Effector CD8-positive, alpha-beta T cell (primary cell): ENCODE measurements at places on chromosomes 13 and 19.

DNA sequence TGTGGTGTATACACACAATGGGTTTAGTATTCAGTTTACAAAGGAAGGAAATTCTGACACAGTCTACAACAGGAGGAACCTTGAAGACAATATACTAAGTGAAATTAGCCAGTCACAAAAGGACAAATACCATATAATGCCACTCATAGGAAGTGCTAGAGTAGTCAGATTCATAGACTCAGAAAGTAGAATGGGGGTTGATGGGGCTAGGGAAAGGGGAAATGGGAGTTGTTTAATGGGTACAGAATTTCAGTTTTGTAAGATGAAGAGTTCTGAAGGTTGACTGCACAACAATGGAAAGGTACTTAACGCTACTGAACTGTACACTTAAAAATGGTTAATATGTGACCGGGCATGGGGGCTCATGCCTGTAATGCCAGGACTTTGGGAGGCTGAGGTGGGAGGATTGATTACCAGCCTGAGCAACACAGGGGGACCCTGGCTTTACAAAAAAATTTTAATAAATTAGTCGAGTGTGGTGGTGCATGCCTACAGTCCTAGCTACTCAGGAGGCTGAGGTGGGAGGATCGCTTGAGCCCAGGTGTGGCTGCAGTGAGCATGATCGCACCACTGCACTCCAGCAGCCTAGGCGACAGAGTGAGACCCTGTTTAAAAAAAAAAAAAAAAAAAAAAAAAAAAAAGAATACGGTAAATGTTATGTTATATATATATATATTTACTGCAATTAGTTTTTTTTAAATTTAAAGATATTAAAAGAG lies 45.0 kb downstream of the SLC15A1 start:
- no peak for DNase-seq

GRCh38 chr13:104854007-104854406 lies 1681.5 kb downstream of the EFNB2 start:
- no peak for DNase-seq

- DNase-seq = no peak
Observed at GRCh38 chr19:39544226-39544903, 4.4 kb upstream of the EID2 start.

- no peak for DNase-seq
Observed at GRCh38 chr19:2553510-2553909, 77.6 kb downstream of the GADD45B start.

- DNase-seq = no peak
Observed at GRCh38 chr19:7349231-7349591, 474 bp downstream of the ARHGEF18 start.

GRCh38 chr19:30602661-30603350 lies 230.6 kb downstream of the ZNF536 start:
- no peak for DNase-seq

- no peak for DNase-seq
Observed at GRCh38 chr13:92321174-92321573, 905.4 kb upstream of the GPC6 start.

- peak; percentile 37 for DNase-seq
Observed at GRCh38 chr19:1503089-1503924, 9.5 kb downstream of the ADAMTSL5 start.

DNA sequence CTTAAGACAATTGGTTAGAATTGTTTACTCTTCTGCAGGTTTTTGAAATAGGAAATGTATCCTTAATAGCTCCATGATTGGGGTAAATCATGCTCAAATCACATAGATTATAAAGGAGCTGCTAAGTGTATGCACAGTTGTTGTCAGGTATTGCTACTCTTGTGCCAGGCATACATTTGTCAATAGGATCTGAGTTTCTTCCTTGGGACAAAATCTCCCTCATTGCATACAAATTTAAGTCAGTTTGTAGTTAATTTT lies 109.3 kb upstream of the MLNR start:
- no peak for DNase-seq

GRCh38 chr13:43786766-43787517 lies at the start of gene ENOX1:
ENOX1 (minus strand) TSS chr13:43786972.
- no peak for DNase-seq

DNA sequence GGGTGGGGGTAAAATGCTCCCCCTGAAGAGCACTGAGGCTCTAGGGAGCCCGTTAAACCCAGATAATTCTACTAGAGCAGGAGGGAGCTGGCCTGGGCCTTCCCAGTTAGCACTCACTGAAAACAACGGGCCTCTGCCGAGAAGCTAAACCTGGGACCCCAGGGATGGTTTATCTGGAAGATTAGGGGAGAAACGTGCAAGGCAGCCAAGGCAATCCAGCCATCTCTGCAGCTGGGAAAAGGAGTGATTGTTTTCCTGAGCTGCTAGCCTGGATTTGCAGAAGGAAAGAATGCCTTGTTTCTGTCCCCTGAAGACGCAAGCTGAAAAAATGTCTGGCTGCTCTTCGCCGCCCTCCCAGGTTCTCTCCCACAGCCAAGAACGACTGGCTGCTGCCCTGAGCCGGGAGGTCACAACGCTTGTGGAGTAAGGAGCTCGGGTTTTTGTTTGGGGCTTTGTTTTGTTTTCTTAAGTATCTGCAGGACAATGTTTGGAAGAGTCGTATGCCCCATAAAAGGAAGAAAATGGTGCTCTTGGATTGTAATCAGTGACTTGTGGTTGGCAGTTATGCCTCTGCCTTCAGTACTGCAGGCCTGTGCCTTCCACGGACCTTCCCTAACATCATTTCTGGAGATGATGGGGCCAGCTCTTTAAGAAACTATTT lies 31.5 kb downstream of the COL4A2 start:
- DNase-seq = no peak

- no peak for DNase-seq
Observed at GRCh38 chr13:73000027-73000674, 58.7 kb upstream of the KLF5 start.

GRCh38 chr19:18603958-18604819 lies 2.4 kb downstream of the CRLF1 start:
- DNase-seq = no peak

DNA sequence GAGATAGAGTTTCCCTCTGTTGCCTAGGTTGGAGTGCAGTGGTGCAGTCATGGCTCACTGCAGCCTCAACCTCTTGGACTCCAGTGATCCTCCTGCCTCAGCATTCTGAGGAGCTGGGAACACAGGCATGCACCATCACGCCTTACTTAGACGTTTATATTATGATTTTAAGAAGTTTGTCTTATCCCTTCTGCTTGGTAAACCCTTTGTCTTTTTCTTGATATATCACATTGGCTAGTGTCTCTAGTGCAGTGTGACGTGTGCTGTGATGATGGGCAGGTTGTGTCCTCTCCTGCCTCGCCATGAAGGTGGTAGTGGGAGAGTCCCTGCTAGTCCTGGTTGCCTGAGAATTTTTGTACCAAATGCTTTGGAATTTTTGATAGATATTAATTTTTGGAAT lies 93.9 kb downstream of the KDM4B start:
- no peak for DNase-seq

DNA sequence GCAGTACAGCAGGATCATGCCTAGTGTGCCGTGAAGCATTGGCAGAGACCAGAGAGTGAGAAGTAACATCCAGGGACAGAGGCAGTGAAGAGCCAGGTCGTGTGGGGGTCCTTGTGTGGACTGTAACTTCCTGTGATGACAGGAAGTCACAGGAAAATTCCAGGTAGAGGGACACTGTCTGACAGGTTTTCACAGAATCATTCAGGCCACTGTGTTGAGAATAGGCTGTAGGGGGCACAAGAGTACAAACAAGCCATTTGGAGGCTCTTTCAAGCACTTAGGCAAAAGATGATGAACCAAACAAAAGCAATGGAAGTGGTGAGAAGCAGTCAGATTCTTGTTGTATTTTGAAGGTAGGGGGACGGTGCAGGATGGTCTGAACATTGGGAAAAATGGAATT lies 46.4 kb downstream of the N4BP2L1 start:
- no peak for DNase-seq

- DNase-seq = no peak
Observed at GRCh38 chr19:41106177-41106576, 8.1 kb upstream of the CYP2F1 start.

- DNase-seq = no peak
Observed at GRCh38 chr13:97278435-97279411, 56.6 kb downstream of the MBNL2 start.

- DNase-seq = no peak
Observed at GRCh38 chr19:46611776-46612175, 10.6 kb downstream of the CALM3 start.

- DNase-seq = no peak
Observed at GRCh38 chr13:46905249-46905648, 8.4 kb upstream of the HTR2A start.

- DNase-seq = no peak
Observed at GRCh38 chr19:57719901-57720519, 7.4 kb downstream of the ZNF671 start.

DNA sequence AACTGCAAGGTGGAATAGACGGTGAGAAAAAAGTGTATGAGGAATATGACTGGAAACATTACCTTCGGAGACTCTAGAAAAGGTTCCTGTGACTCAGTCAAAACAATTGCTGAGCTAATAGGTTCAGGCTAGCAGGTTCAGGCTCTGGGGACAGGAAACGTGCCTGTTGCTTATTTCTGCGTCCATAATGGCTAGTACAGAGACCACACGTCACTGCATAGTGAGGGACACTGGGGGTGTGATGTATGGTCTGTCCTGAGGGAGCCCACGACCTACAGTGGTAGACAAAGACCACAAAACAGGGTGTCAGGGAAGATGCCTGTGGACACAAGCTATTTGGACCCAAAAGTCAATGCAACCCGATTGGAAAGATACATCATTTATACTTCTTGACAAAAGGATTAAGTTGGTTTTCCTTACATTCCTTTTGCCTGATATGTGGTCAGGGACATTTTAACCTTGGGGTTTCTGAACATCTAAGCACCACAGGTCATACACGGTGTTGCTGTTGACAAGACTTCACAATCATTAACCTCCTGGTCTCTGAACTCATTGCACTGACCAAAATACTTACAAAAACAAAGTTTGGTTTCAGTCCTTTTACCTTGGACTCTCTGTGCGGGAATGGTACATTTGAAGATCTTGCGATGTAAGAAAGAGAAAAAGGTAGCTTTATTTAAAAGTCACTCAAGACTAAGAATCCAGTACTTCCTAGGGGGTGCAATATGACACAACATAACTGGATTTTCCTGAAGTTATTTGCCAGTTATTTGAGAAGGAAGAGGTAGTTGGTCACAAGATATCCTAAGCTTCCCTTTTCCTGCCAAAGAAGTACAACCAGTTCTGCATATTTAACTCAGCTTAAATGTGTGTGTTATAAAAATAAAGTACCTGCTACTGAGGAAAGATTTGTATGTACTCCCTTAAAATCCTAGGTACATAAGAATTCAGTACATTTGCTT lies 20.0 kb downstream of the CRYL1 start:
- no peak for DNase-seq

GRCh38 chr19:19334063-19334988 lies 13.7 kb downstream of the MAU2 start:
- DNase-seq = no peak

DNA sequence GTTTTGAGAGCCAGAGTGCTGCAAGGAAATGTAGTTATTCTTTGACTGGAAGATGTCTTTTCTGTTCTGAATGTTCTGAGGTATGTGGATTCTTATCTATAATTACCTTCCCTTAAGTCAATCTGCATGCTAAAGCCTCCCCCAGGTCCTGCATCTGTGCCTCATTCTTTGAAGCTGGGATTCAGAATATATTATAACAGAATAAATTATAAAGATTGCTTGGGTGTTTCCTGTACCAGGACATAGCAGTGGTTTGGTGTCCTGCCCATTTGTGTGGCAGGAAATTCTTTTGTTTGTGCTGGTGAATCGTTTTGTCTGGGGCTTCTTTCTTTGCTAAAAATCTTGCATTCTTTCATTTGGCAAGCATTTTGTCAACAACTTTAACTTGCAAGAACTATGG lies 60.2 kb downstream of the ITGBL1 start:
- DNase-seq = no peak

DNA sequence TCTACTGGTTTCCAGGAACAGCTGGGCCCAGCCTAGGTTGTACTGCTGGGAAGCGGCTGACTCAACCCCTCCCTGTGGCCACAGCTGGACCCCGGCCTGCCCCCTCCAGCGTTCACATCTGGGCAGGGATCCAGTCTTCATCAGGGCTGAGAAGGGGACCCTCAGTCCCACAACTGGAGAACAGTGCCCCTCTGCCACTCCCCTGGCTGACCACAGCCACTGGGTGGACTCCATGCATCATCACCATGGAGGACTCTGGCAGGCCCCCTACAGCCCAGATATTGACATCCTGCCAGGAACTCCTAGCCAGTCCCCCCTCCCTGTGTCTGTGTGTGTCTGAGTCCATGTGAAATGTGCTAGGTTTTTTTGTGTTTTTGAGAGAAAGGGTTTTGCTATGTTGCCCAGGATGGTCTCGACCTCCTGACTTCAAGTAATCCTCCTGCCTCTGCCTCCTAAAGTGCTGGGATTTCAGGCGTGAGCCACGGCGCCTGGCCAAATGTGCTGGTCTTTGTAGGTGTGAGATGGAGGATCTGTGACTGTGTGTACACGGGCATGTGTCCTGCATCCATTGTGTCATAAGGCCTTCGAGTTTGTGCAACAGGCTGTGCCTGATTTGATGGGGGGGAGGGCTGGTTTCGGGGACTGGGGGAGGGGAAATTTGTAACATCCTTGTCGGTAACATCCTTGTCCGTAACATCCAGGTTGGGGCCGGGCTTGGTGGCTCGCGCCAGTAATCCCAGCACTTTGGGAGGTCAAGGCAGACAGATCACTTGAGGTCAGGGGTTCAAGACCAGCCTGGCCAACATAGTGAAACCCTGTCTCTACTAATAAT lies 4.0 kb upstream of the HOOK2 start:
- no peak for DNase-seq
